Stimulated activated CD8-positive, alpha-beta memory T cell treated with anti-CD3 and anti-CD28 coated beads, Interleukin-7, amount 100 ng/mL, for 4 hours (primary cell): ENCODE measurements at places on chromosomes 13 and 19.

- DNase-seq: no peak
Measured at GRCh38 chr13:29743201-29743786, 107.1 kb downstream of the UBL3 start.

DNA sequence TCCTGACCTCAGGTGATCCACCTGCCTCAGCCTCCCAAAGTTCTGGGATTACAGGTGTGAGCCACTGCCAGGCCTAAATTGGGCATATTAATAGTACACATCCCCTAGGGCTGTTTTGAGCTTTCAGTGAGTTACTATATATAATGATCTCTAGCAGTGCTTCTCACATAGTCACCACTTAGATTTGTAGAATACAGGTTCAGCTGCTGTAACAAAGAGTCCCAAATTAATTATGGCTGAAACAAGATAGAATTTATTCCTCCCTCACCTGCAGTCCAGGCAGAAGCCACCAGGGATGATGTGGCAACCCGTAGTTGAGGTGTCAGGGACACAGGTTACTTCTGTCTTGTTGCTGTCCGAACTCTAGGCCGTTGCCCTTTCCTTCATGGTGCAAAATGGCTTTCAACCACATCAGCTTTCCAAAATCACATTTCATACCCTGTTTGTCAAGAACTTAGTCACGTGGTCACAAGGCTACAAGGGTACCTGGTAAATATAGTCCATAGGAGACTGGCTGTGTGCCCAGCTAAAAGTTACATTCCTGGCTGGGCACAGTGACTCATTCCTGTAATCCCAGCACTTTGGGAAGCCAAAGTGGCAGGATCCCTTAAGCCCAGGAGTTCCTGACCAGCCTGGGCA, 2.9 kb downstream of the PROSER3 start:
- DNase-seq: no peak

DNA sequence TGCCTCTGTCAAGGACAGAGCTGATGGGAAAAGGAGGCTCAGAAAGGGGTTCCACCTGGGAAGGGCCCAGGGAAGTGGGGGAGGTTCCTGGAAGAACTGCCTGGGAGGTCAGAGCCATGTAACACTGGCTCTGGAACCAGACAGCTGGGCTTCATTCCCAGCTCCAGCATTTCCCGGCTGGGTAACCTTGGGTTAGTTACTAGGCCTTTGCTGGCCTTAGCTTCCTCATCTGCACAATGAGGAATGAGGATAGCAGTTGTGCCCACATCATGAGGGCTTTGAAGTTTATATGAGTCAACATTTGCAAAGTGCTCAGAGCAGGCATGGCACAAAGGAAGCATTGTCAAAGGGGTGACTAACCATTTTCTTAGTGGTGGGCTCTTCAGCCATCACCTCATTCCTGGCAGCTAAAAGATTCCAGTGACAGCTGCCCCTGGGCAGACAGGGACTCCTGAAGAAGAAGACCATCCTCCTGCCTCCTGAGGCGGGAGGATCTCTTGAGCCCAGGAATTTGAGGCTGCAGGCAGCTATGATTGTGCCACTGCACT, 1.7 kb upstream of the DNAJB1 start:
- DNase-seq: no peak

GRCh38 chr13:80116107-80116506, 224.8 kb downstream of the SPRY2 start:
- DNase-seq: no peak

DNA sequence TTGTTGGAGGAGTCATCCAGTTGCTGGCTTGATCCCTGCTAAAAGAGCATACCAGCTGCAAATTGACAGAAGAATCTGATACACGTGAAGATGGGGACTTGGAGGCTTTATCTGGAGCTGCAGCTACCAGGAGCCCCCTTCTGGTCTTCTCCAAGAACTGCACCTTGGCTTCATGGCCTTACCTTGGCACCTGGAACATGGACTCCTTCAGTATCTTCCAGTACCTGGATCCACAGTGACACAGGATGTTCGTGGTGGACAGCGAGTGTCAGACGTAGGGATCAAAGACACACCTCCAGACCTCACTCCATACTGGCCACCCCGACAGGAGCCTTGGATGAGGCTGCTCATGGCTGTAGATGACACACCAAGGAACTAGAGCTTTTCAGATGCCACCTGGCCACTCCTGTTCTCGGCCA, 9.9 kb upstream of the ACSBG2 start:
- DNase-seq: peak; percentile 34

DNA sequence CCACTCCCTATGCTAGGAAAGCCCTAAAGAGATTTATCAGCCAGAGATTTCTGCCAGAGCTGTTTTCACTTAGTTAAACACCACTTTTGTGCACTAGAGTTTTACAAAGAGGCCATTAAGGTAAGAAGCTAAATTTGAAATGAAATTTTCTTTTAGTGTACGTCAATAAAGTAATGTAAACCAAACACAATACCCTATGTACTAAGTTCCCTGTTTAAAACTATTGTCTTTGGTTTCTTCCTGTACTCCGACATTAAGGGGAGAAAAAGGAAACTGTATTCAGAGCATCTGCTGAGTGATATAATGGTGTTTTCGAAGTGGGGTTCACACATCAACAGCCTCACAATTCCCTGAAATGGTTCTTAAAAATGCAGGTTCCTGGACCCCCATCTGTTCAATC, 40.7 kb upstream of the STARD13 start:
- DNase-seq: no peak

DNA sequence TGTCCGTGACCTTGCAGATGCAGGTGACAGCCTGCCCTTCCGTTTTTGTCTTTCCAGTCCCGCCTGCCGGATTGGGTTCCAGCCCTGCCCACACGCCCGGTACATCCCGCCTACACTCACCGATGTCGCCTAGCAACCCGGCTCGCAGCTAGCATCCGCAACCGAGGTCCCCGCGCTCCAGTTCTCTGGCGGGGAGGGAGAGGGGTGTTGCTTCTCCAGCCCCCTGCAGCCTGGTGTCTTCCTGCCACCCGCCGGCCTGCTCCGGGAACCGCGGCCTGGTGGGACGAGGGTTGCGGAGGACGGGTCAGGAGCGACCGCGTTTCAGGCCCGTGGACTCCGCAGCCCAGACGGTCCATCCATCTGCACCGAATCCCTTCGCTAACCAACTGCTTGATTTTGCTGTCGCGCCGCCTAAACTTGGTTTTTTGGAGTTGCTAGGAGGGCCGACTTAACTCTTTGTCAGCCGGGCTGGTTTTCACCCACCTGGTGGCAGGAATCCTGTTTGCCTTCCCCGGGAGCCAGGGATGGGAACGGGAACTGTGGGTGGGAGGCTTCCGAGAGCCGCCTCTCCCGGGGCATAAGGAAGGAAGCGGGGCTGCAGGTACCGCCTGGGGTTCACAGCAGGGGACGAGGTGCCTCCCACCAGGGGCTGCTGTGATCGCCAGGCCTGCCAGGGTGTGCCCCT, 15.4 kb upstream of the MATK start:
- peak; percentile 70 for DNase-seq

- no peak for DNase-seq
Measured at GRCh38 chr13:39941911-39942551, 286.6 kb downstream of the COG6 start.

DNA sequence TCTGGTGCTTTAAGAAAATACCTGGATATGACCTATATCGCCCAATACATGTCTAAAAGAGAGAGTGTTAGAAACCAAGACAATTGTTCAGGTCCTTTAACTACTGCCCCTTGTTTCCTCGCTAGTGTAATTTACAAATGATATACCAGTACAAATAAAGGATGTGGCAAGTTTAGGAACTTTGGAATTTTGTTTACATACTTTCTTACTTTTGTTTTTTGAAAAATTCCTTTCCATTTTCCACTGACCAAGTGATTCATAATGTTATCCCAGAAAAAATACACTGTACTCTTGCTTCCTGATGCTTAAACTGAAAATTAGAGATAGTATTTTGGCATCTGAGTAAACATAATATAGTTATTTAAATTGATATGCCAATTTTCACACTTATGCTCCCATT, 96.8 kb upstream of the CSNK1A1L start:
- DNase-seq: no peak

DNA sequence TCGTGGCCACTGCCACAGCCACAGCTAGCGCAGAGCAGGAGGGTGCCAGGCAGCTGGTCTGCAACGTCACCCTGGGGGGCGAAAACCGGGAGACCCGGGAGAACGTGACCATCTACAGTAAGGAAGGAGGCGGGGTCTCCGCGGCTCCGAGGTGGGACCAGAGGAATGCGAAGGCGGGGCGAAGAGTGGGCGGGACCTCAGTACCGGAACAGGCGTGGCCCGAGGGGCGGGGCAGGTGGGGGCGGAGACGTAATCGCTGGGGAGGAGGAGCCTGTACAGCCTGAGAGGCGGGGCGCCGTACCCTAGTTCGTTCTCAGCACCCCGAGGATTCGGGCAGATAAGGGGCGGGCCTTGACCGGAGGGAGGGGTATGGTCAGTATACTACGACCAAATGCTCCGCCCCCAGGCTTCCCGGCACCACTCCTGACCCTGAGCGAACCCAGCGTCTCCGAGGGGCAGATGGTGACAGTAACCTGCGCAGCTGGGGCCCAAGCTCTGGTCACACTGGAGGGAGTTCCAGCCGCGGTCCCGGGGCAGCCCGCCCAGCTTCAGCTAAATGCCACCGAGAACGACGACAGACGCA, 2.5 kb downstream of the ICAM5 start:
- DNase-seq: peak; percentile 69
